ENCODE measurements at places on chromosomes 7 and 10. TPM values are rescaled to one million over a fixed set of nuclear protein-coding genes. Genes with fewer than 3 reads are reported as not detected.

Gene SCART1
- 1.6 TPM for total RNA-seq

Gene SPDYE18
- not detected for total RNA-seq

Gene ABCC2
- 1.6 TPM for total RNA-seq

Gene LIPJ
- total RNA-seq: 0.52 TPM

Gene LRRC18
- under 0.01 TPM for total RNA-seq

Gene ZNF22
- 25.6 TPM for total RNA-seq

Gene STEAP2
- total RNA-seq: 2.6 TPM

Gene LRRC17
- total RNA-seq: 28.2 TPM

Gene PNLIPRP2
- total RNA-seq: not detected

Gene RTKN2
- 2.1 TPM for total RNA-seq

Gene LIPF
- total RNA-seq: not detected

Gene UBN2
- total RNA-seq: 11.5 TPM

Gene NUDCD3
- 59.5 TPM for total RNA-seq

Gene AGAP9
- total RNA-seq: 1.0 TPM

Gene BNIP3
- 20.9 TPM for total RNA-seq

Gene RNF32
- 0.52 TPM for total RNA-seq

All from skeletal muscle tissue (tissue), 5 donors.